ENCODE measurements at places on chromosomes 12 and 14. TPM values are rescaled to one million over a fixed set of nuclear protein-coding genes. Genes with fewer than 3 reads are reported as not detected.

MGAT4C gene
- not detected for total RNA-seq

- no peak for ATAC-seq
Measured at GRCh38 chr12:63079791-63080502, 71.1 kb downstream of the AVPR1A start.

- no peak for ATAC-seq
Measured at GRCh38 chr12:74408601-74409166, 129.0 kb upstream of the ATXN7L3B start.

GRCh38 chr12:6279256-6279628, 31.2 kb upstream of the PLEKHG6 start:
- ATAC-seq, result no peak

DNA sequence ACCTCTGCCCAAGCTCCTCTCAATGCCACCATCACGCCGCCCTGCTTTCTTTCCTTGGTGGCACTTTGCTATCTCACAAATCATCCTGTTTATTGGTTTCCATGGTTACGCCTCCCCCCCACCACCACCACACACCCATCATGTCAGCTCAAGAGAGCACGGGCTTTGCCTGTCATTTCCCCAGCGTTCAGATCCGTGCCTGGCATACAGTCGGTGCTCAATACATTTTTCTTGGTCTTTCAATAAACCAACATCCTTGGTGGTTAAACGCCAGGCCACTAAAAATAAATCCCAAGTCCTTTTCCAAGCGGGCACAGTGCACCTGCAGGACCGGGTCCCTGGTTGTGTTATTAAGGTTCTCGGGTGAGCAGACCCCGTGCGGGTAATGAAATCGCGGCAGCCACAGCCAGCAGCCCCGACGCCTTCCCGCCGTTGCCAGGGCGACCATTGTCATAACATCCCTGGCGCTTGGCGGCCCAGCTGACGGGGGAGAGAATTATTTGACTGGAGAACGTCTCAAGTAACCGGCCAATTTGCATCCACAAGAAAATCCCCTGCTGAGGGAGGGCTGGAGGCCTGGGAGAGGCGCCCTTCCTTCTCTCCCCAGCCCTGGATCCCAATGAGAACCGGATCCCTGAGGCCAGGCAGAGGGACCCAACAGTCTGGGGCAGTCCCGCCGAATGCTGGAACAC, 92.9 kb downstream of the KSR2 start:
- ATAC-seq, result no peak

DNA sequence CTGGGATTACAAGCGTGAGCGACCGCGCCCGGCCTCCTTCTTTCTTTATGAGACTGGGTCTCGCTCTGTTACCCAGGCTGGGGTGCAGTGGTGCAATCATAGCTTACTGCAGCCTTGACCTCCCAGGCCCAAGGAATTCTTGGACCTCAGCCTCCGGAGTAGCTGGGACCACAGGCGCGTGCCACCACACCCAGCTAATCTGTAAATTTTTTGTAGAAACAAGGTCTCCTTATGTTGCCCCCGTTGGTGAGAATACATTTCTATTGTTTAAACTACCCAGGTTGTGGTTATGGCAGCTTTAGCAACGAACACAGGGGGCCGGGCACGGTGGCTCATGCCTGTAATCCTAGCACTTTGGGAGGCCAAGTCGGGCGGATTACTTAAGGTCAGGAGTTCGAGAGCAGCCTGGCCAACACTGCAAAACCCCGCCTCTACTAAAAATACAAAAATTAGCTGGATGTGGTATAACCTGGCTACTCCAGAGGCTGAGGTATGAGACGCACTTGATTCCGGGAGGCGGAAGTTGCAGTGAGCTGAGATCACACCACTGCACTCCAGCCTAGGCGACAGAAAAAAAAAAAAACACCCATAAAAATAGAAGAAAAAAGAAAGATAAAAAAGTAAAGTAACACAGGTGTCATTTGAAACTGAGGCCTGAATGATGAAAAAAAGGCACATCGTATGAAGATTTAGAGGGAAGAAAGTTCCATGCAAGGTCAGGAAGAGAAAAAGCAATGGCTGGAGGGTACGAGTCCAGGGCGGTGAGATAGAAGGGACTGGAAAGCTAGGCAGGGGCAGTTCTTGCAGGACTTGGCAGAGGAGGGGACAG, 977 bp upstream of the TMEM120B start:
- ATAC-seq, result no peak

GRCh38 chr12:27844366-27845090, 64.5 kb upstream of the MANSC4 start:
- peak; percentile 46 for ATAC-seq

DNA sequence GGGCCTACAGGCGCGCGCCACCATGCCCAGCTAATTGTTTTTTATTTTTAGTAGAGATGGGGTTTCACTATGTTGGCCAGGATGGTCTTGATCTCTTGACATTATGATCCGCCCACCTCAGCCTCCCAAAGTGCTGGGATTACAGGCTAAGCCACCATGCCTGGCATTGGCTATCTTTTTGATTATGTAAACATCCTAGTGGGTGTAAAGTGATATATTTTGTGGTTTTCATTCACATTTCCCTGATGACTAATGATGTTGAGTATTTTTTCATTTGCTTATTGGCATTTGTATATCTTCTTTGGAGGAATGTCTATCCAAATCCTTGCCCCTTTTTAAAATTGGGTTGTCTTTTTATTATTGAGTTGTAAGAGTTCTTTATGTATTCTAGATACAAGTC, 16.3 kb downstream of the CREBL2 start:
- ATAC-seq, result no peak

DNA sequence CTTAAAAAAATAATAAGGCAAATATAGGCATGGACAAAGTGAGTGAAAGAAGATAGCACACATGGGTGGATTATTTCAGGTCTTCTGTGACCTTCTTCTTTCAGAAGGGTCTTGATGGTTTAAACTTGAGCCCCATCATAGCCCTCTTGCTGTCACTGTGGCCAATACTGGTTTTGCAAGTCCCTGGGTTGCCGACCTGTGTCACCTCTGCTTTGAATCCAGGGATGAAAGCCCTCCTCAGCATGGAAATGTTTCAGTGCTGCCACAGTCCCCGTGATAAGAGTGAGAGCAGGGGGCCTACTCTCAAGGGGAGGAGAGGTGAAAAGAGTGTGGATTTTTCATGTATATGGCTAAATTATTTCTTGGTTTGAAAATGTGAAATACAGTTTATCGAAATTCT, 30.2 kb upstream of the ATF1 start:
- ATAC-seq, result no peak

- no peak for ATAC-seq
Measured at GRCh38 chr12:94433744-94434143, 25.9 kb downstream of the CEP83 start.

RASSF9 gene
- 4.6 TPM for total RNA-seq

DNA sequence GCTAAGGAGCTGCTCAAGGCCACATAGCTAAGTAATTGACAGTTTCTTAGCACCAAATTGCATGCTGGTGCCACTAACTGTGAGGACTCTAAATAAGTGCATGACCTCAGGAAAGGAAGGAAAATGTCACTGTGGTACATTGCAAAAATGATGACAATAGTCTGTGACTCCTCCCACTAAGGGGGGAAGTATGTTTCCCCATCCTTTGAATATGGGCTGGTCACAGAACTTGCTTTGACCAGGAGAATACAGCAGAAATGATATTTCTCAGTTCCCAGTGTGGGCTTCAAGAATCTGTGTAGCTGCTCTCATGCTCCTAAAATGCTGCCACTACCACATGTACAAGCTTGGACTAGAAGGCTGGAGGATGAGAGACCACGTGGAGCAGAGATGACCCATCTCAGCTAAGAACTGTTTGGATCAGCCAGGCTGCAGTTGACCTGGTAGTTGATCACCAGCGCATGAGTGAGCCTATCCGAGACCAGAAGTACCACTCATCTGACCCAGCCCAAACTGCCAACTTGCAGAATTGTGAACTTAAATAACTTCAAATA, 42.2 kb upstream of the NOS1 start:
- ATAC-seq, result no peak

All from esophagus mucosa (tissue), 1 donor.